ENCODE measurements at places on chromosomes 1 and 21.
A peak's percentile ranks its signal among the peaks of the same experiment; 100 is the strongest.

- no peak for DNase-seq
Observed at GRCh38 chr1:18711536-18712251, 81.0 kb downstream of the PAX7 start.

DNA sequence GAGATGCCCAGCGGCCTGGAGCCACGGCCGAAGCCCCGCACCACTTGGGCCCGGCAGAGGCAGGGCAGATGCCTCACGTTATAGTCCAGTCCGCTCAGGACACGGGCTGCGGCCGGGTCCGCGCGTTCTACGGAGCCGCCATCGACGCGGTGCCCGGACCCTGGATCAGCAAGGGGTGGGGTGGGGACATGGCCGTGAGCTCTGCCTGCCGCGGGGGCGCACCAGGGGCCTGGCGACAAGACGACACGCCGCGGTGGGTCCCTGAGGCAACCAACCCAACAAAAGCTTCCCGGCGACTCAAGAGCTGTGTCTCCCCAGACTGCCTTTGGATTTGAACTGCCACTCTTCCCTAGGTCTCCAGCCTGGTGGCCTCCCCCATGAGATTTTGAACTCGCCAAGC is 211.4 kb upstream of the GREM2 start:
- no peak for DNase-seq

DNA sequence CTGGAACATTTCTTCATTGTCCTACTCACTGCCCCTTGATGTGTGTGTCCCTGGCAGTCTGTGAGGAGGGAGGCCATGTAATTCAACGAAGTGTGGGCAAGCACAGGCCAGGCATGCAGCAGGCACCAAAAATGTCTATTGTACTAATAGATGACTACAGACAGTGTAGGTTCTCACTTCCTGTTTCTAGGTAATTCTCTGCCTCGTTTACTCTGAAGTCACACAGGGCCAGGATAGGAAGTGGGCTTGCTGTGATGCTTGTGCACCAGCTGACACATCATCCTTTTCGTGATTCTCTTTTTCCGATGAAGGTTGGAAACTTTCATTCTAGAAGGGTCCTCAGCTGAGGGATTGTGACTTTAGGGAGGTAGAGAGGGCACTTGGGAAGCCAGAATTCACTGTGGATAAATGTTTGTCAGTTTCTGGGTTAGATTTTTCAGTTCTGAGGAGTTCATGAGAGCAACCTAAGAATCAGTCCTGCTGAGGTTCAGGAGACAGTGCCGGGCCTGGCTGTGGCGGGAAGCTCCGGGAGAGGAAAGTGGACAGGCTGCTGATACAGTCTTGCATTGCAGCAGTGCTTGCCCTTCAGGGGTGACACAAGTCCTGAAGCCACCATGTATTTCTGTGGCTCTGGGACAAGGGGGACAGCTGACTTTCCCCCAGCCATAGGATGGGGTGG is 4.3 kb upstream of the CSF1 start:
- DNase-seq, result no peak

DNA sequence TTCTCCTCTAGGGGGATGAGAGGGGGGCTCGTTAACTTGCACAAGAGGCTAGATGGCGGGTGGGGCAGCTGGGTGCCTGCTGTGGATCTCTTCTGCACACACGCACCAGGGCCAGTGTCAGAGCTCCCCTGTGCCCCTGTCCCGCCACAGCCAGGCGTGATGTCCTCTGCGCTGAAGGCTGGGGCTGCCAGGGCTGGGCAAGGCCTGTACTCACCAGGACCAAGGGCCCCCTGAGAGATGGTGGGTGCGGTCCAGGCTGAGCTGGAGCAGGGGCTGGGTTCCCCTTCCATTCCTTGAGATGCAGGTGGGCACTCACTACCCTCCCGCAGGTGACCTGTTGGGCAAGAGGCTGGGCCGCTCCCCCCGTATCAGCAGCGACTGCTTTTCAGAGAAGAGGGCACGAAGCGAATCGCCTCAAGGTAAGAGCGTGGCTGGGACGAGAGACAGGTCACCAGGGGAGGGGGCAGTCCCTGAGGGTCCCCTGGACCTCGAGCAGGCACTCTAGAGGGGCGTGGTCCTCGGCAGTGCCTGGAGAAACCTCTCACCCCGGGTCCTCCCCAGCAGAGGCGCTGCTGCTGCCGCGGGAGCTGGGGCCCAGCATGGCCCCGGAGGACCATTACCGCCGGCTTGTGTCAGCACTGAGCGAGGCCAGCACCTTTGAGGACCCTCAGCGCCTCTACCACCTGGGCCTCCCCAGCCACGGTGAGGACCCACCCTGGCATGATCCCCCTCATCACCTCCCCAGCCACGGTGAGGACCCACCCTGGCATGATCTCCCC is 15.2 kb downstream of the SAMD11 start:
- DNase-seq, result no peak

- DNase-seq, result no peak
Observed at GRCh38 chr1:203122159-203122558, 5.4 kb upstream of the ADORA1 start.

DNA sequence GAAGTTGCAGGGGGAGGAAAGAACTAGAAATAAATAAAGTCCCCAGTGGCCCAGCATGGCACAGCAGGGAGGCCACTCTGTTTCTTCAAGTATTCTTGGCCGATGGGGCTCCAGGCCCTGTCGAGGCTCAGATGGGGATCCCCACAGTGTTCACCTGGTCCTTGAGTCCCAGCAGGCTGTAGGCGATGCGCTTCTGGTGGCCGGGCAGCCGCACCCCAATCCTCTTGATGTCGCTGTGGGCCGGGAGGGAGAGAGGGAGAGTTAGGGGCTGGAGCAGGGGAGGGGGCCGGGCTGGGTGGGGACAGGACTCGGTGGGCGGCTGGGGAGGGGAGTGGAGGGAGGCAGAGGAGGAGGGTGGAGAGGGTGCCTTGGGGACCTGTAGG is 30.8 kb downstream of the EPHA2 start:
- DNase-seq, result no peak

GRCh38 chr21:17818186-17819113 is 706 bp downstream of the C21orf91 start:
- DNase-seq, result peak; percentile 35

GRCh38 chr1:167708940-167709389 is 12.8 kb upstream of the MPZL1 start:
- no peak for DNase-seq

DNA sequence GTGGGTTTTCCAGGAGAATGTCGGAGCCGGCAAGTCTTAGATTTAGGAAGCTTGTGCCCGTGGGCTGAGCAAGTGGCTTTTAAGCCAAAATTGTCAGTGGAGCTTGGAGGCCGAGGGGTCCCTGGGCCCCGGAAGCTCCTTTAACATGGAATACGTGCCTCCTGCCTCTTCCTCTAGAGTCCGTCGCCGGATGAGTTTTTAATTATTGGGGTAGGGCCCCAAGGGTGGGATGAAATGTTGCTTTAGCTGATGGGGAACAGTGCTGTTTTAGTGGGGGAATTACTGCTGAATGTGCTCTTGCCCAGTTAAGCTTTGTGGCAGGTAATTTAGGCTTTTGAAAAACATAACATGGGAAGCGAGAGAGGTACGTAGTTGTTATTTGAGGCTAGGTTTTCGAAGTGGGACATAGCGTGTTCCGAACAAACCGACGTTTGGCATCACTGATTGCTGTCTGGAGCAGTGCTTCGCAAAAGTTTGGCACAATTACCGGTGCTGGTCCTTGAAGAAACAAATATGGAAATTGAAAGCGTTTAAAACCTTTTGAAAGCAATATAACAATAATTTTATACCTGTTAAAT is 786 bp downstream of the RPL5 start:
- DNase-seq, result peak; percentile 49

DNA sequence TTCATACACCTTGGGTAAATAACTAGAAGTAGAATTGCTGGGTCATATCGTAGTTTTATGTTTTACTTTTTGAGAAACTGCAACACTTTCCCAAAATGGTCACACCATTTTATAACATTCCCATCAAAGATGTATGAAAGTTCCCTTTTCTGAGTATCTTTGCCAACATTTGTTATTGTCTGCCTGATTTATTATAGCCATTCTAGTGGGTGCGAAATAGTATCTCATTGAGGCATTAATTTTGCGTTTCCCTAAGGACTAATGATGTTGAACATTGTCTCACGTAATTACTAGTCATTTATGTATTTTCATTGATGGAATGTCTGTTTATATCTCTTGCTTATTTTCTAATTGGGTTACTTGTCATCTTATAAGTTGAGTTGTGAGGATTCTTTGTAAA is 3.4 kb downstream of the PRKAA2 start:
- no peak for DNase-seq

- no peak for DNase-seq
Observed at GRCh38 chr1:68197461-68197860, 34.9 kb downstream of the WLS start.

- DNase-seq, result peak; percentile 60
Observed at GRCh38 chr1:39896909-39897685, 4.6 kb downstream of the MYCL start.

GRCh38 chr1:226983992-226984364 is 43.9 kb downstream of the COQ8A start:
- no peak for DNase-seq

GRCh38 chr1:198776602-198777029 is 137.8 kb downstream of the PTPRC start:
- peak; percentile 88 for DNase-seq

DNA sequence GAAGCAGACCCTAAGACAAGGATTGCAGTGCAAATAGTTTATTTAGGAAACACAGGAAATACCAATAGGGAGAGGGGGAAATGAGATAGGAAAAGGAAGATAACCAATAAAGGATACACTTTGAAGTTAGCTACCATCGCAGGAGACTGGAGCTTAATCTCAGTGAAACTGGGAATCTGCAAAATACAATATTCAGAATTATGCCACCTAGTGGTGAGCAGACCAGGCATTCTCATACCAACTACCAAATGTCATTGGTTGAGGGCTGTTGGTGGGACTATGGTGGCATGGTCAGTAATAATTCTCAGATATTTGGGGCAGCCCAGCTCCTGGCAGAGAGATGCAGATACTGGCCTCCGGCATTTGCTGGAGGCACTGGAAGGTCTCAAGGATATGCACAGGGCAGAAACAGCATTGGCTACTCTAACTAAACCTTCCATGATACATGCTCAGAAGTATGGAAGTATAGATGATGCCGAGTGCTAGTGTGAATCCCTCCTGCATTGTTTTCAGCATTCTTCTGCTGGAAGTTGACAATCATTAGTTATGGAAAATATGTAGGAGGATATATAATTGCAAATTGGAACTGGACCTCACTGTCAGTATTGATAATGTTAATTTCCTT is 11.8 kb upstream of the ZFP69B start:
- peak; percentile 24 for DNase-seq

DNA sequence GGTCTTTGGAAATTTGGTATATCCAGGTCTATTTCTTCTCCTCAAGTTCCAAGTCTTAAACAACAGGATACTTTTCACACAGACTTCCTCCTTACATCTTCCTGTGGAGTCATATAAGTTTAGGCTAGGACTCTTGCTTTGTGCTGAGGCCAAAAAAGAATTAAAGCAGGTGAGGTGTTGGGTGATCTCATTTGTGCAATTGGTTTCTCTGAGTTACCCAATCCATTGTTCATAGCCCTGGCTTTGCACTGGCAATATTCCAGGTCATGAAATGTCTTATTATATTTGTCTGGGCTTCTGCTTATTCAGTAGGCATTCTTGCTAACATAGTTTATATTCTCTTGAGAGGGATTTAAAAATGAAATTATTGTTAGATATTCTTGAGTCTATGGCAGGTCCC is 14.1 kb upstream of the KIAA0040 start:
- DNase-seq, result no peak

DNA sequence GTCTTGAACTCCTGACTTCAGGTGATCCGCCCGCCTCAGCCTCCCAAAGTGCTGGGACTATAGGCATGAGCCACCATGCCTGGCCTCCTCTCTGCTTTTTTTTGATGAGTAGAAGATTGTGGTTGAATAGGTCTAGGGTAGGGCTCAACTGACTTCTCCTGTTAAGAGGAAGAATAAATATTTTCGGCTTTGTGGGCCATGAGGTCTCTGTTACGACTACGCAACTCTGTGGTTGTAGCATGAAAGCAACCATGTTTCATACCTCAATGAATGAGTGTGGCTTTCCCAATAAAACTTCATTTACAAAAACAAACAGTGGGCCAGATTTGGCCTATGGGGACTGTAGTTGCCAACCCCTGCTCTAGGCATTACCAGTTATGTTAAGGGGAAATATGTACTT is 67.8 kb downstream of the NID1 start:
- no peak for DNase-seq

DNA sequence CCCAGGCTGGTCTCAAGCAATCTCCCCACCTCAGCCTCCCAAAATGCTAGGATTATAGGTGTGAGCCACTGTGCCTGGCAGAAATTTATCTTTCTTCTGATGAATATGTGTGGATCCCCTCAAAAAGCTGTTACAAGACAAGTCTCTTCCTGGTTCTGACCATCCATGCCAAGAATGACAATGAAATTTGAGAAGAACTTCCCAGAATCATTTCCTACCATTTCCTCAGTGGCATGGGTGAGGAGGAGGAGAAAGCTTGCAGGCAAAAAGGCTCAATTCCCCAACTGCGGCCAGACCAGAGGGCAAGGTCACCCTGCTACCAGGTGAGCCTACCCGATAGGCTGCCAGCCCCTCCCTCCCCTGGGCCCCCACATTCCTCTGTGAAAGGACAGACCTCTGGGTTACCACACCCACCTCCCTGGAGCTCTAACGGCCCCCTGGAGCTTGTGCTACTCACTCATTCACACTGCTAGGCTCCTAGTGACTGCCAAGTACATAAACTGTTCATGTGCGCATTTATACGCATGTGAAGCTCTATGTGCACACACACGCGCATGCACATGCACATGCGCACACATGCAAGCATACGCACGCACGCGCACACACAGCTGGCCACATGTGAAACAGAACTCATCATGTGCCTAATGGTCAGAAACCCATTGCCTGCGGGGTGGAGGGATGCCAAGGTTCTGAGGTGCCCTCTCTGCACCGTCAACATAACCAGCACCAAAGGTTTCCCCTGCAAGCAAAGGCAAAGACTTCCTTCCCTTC is 17.0 kb downstream of the MRAP start:
- DNase-seq, result no peak

GRCh38 chr1:229392936-229393335 is 41.0 kb downstream of the ACTA1 start:
- no peak for DNase-seq

GRCh38 chr21:24759348-24760075 is 847.8 kb downstream of the MRPL39 start:
- DNase-seq, result no peak

DNA sequence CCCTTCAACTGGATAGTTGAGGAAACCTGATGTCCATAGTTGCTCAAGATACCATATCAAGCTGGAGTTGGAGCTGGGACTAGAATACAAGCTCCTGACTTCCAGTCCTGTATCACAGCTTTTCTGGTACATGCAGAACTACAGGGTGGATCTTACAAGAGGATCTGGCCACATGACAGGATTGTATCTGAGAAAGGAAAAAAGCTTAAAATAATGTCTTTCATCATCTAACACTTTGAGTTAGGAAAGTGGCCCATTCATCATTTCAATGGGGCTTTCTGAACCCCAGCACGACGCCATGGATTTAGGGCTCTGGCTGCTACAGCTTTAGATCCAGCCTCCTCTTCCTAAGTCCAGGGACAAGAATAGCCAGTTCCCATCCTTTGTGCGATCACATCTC is 46.9 kb downstream of the RASSF5 start:
- no peak for DNase-seq

- DNase-seq, result no peak
Observed at GRCh38 chr1:172708452-172708851, 49.5 kb downstream of the FASLG start.

GRCh38 chr1:151197863-151198253 is 494 bp upstream of the PIP5K1A start:
- DNase-seq, result no peak

All from fibroblast of the aortic adventitia (primary cell).